ENCODE measurements at places on chromosomes 1 and 21. TPM values are rescaled to one million over a fixed set of nuclear protein-coding genes. Genes with fewer than 3 reads are reported as not detected.

Gene YIPF1
- total RNA-seq: 28.2 TPM

Gene PRMT2
- total RNA-seq: 80.9 TPM

Gene OR14K1
- total RNA-seq: not detected

Gene ATP6V1G3
- not detected for total RNA-seq

Gene GSTM5
- 6.4 TPM for total RNA-seq

Gene PAQR6
- 0.34 TPM for total RNA-seq

Gene OR2T29
- total RNA-seq: not detected

Gene PAPPA2
- 0.30 TPM for total RNA-seq

Gene CLCA1
- total RNA-seq: not detected

Gene DCST1
- total RNA-seq: not detected

Gene SIK1
- total RNA-seq: not detected

Gene LRRC53
- not detected for total RNA-seq

Gene HSD3B2
- not detected for total RNA-seq

Gene MYOC
- not detected for total RNA-seq

Gene PPIE
- 41.8 TPM for total RNA-seq

Gene TEDDM1
- not detected for total RNA-seq

Gene PRSS38
- not detected for total RNA-seq

Gene LCE1E
- not detected for total RNA-seq

Gene KRTAP12-2
- not detected for total RNA-seq

Gene BLACAT1
- not detected for total RNA-seq

Gene AMY1A
- not detected for total RNA-seq

Gene FMO5
- 0.59 TPM for total RNA-seq

Gene OLFML2B
- total RNA-seq: 3.0 TPM

Gene SPRR3
- total RNA-seq: not detected

Gene OPRD1
- not detected for total RNA-seq

Gene HSPB7
- total RNA-seq: 0.89 TPM

Gene CROCC
- total RNA-seq: 12.0 TPM

Gene HNRNPR
- 67.9 TPM for total RNA-seq

Gene DCST2
- 0.17 TPM for total RNA-seq

Gene EIF4G3
- 22.2 TPM for total RNA-seq

Gene KPRP
- not detected for total RNA-seq

Gene DPT
- not detected for total RNA-seq

Gene TLCD4
- 0.84 TPM for total RNA-seq

Gene FMO2
- 3.9 TPM for total RNA-seq

Gene NEK7
- 44.9 TPM for total RNA-seq

Gene KCNE2
- not detected for total RNA-seq

Gene FABP3
- 209 TPM for total RNA-seq

Gene ANXA9
- total RNA-seq: 0.30 TPM

Gene ARHGEF19
- total RNA-seq: 11.6 TPM

Gene PLA2G2A
- not detected for total RNA-seq

Gene PLEKHN1
- total RNA-seq: 1.9 TPM

Gene ZBTB18
- total RNA-seq: 4.6 TPM

Gene OR10J1
- total RNA-seq: not detected
